Activated CD4-positive, alpha-beta T cell treated with anti-CD3 and anti-CD28 coated beads, Interleukin-2, Interleukin-4, amounts not matched to agents 100 ng/mL and 50 ng/mL, durations not matched to agents 16 hours and 8 hours (primary cell): ENCODE measurements at places on chromosomes 6 and 20.

GRCh38 chr20:50346374-50347283 lies 156.0 kb downstream of the CEBPB start:
- DNase-seq = no peak

DNA sequence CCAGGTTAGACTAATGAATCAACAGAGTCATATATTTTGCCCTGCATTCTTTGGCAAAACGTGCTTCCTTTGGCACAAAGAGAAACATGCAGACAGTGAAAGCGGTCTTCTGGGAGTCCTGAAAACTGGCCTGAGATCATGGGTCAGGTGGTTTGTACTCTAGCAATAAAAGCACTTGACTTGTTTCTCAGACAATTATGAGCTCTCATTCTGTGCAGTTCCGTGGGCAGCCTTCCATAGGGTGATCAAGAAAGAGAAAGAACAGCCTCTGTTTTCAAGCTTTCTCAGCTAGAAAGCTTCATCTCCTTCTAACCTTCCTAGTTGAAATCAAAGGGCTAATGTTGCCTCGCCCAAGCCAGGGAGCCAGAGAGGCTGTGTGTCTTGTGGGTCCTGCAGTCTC lies 62.7 kb upstream of the ISM1 start:
- DNase-seq = no peak

DNA sequence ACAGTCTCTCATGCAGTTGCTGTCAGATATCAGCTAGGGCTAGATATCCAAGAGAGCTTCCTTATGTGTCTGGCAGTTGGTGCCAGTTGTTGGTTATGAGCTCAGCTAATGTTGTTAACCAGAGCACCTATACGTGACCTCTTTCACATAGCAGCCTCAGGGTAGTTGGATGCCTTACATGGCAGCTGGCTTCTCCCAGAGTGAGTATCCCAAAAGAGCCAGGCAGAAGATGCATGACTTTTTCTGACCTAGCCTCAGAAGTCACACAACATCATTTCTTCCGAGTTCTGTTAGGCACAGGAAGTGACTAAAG lies 175.7 kb downstream of the VEGFA start:
- DNase-seq = no peak

- DNase-seq = no peak
These were observed 16.7 kb downstream of the PDRG1 start for GRCh38 chr20:31934968-31935764.

GRCh38 chr20:17875106-17875980 lies 93.3 kb downstream of the SNX5 start:
- DNase-seq = no peak
